Cerebellum (tissue), 4 donors: ENCODE measurements at places on chromosomes 13 and 19.

DNA sequence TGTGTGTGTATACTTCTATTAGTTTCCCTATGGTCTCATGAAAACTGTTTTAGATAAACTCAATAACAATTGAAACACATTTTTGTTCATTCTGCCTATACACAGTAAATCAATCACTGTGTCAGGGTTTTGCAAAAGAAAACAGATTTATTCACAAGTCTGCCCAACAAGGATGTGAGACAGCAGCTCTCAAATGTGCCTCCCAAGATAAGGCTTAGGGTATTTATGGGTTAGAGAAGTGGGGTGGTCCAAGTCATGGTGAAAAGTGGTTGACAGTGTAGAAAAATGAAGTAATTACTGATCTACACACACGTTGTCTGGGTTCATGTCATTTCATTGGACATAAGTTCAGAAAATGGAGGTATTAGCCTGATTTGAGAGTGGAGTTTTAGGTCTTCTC is 844.6 kb downstream of the SLITRK6 start:
- DNase-seq, result no peak

DNA sequence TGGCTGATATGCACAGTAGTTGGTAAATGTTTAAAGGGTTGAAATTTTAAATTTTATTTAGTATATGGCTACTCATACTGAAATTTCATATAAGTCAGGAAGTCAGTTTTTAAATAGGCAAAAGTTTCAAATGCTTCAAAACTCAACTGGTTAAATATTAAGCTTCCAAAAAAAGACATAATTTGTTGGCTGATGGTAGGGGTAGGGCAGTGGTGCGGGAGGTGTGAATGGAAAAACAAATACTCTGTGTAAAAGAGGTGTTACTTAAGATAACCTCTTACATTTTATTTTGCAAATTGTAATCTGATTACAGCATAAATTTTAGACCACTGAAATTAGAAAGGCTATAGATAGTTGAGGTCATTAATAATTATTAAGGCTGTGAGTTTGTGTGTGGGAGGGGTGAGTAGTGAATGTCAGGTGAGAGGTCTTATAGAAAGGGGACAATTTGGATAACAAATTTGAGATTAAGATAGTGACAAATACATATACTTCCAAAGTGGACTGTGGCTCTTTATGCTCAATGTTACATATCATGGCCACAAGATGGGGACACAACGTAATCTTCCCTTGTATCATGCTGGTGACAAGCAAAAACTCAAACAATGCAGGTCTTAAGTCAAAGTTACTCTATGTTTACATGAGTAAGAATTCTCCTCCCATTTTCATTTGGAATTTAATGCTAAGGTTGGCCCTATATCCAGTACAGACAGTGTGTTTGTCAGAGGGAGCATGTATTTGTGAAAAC is 36.6 kb upstream of the OXGR1 start:
- DNase-seq, result peak; percentile 8

GRCh38 chr13:46403851-46404732 is 17.0 kb upstream of the RUBCNL start:
- DNase-seq, result no peak

DNA sequence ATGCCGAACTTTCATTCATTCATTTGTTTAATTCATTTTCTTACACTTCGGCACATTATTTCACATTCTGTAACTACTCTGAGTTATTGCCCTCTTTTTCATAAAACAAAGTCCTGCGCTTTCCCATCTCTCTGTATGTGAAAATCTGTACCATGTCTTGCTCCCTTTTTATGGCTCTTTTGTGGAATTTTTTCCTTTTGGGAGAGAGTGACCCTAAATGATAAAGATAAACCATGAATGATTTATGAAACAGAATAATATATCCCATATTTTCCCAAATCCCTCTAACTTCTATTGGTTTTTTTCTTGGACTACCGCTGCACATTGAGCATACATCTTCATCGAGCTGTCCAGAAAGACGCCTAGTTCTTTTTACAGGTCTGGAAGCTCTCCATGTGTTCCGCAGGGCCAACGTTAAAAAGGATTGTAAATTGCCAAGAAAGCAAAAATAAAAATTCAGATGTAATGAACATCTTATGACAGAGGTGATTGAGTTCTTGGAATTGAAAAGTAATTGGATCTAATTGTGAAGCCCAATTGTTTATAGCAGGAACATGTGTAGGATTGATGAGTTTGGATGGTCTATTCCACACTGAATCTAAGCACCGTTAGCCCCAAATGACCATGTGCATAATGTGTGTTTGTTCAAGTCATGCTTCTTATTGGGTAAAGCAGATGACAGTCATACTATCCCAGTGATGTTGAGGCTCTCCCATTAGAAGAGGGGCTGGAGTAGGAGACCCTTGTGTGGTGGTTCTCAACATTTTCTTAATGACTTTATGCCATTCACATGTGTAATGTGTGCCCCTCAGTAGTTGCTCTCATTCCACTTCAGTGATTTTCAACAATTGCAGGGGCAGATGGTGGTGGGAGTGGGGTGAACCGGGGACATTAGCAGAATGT is 378.9 kb downstream of the DLEU7 start:
- no peak for DNase-seq

GRCh38 chr13:51524829-51525566 is 59.3 kb upstream of the WDFY2 start:
- no peak for DNase-seq
